ENCODE measurements at places on chromosomes 2 and 18.

DNA sequence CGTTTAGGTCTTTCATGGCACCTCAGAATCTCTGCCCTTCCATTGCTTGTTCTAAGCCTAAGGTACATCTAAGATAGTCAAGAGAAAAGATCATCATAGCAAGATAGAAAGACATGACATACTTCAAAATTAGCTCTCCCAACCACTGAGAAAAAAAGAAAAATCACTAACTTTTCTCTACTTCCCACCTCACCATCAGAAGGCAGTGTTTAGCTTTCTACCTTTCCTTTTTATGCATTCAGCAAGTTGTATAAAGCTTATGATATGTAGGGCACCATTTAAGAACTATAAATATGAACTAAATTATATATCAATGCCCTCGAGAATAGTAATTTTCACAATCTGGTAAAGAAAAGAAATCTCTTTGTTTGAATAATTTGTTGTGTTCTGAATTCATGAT, 331.8 kb upstream of the VWC2L start:
- DNase-seq: no peak

- DNase-seq: no peak
Measured at GRCh38 chr18:10398571-10398970, 55.9 kb upstream of the APCDD1 start.

DNA sequence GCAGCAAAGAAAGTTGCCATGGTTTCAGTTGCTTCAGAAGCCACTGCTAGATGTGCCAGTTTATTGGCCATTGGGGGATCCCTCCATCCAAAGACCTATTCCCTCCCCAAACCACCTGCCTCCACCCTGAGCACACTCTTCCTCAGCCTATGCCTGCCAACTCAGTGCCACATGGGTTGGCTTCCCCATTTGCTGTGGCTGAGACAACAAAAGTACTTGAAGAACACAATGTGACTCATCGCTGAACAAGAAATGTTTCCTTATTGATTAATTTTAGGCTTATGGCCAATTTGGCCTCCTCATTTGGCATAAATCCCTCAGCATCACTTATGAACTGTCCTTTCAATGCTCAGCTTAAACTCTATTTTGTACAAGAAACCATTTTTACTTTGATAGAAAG, 215.9 kb downstream of the TMEM247 start:
- DNase-seq: no peak

- DNase-seq: no peak
Measured at GRCh38 chr18:22521026-22521707, 103.5 kb upstream of the CTAGE1 start.

GRCh38 chr2:24613154-24613814, 122.2 kb downstream of the NCOA1 start:
- DNase-seq: peak; percentile 5

- no peak for DNase-seq
Measured at GRCh38 chr2:49123600-49123999, 30.7 kb downstream of the FSHR start.

DNA sequence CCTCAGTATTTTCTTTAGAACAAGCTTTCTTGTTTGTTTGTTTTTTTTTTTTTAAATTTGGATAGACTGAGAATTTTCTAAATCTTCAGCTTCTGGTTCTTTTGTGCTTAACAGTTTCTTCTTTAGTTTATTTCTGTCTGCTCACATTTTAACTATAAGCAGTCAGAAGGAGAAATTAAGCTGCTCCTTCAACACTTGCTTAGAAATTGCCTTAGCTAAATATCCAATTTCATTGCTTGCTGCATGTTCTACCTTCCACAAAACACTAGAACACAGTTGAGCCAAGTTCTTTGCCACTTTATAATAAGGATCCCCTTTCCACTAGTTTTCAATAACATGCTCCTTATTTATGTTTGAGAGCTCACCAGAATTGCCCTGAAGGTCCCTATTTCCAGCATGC, 57.7 kb downstream of the NBEAL1 start:
- no peak for DNase-seq

DNA sequence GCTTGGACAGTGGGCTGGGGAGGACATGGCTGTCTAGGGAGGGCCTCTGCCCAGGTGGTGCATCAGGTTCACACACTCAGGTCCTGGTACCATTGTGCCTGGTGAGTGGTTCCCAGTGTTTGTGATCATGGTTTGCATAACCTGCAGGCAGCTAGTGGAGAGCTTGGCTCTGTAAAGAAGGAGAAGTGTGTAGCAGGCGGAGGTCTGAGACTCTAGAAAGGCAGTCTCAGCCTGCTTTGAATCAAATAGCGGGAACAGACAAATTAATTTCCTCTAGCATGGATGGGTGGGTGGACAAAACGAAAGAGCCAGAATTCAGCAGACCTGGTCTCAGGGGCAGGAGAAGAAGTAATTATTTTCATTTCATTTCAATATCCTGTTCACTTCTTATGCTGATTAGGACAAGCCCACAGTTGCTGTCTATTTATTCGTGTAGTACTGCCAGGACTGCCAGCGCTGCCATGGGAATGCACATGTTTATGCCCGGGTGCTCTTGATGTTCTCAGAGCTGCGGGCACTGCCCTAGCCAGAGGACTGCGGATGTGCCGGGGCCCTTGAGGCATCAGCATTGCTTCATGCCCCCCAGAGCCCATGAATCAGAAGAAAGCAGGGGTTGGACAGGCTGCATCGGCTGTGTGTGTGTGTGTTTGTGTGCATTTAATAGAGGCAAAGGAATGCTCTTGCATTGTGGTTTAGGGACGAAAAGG, 45.4 kb upstream of the DLX2 start:
- no peak for DNase-seq

DNA sequence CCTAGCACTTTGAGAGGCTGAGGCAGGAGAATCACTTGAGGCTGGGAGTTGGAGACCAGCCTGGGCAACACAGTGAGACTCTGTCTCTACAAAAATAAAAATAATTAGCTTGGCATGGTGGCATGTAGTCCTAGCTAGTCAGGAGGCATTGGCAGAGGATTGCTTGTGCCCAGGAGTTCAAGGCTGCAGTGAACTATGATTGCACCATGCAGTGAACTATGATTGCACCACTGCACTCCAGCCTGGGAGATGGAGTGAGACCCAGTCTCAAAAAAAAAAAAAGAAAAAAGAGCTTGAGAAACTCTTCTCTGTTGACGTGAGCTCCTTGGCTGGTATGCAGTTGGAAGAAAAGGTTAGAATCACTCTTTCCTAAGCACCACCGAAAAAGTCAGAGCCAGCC, 125.1 kb upstream of the TNP1 start:
- DNase-seq: no peak

- DNase-seq: no peak
Measured at GRCh38 chr2:152400607-152401214, 65.7 kb downstream of the FMNL2 start.

DNA sequence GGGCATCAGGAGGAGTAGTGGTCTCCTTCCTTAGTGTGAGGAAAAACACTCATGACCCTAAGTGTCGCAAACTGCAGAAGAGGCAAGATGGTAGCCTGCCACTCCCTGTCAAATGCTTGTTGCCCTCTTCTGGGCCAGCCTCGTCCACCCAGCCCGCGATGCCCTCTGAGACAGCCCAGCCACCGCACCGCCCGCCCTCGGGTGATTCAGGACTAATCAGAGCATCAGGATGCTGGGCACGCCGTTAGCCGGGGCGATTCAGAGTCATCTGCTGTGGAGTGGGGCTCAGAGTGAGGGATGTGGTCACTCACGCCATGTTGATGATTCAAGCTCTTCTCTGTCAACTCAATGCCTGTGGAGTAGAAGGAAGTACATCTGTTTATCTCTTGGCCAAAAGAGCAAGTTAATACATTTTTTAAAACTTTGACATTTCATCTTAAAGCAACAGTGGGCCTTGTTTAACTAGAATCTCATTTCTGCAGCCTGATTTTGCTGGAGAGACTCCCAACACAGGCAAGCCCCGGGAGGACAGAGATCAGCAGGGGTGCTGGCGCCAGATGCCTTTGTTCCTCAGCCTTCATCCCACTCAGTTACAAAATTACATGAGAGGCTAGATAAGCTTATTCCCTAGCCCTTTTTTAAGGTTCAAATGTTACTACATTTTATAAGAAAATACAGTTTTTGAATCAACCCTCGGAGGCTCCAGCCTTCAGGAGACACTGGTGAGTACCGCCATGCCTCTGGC, 79.0 kb downstream of the TMEM18 start:
- no peak for DNase-seq

- no peak for DNase-seq
Measured at GRCh38 chr2:186588940-186589611, 780 bp upstream of the ITGAV start.

- no peak for DNase-seq
Measured at GRCh38 chr2:125822746-125823145, 833.2 kb upstream of the GYPC start.

GRCh38 chr2:21740484-21740883, 616.7 kb downstream of the TDRD15 start:
- no peak for DNase-seq

GRCh38 chr2:136901732-136902131, 136.4 kb downstream of the THSD7B start:
- DNase-seq: no peak

GRCh38 chr2:208618220-208618619, 211.6 kb downstream of the PTH2R start:
- no peak for DNase-seq

- DNase-seq: no peak
Measured at GRCh38 chr2:195049372-195050031, 607.5 kb upstream of the SLC39A10 start.

GRCh38 chr18:27583466-27583865, 398.4 kb upstream of the CHST9 start:
- no peak for DNase-seq

DNA sequence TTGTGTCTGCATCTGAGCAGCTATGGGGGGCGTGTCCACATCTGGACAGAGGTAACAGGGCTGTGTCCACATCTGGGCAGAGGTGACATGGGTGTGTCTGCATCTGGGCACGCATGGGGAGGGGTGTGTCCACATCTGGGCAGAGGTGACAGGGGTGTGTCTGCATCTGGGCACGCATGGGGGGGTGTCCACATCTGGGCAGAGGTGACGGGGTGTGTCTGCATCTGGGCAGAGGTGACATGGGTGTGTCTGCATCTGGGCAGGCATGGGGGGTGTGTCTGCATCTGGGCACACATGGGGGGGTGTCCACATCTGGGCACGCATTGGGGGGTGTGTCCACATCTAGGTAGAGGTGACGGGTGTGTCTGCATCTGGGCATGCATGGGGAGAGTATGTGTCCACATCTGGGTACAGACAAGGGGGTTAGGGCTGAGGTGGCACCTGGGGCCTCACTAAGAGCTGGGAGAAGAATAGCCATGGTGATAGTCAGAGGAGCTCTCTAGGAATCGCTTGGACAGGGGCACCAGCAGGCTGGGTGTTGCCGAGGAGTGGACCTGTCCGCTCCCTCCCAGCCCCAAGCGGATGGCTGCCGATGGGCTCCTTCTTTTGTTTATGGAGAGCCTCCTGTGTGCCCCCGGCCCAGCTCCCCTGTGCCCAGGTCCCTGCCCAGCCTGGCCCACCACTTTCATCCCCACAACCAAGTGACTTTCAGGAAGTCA, 177.8 kb downstream of the EIPR1 start:
- no peak for DNase-seq

- no peak for DNase-seq
Measured at GRCh38 chr18:56652802-56653201, 1.6 kb downstream of the WDR7 start.

GRCh38 chr2:165902934-165903333, 50.6 kb downstream of the TTC21B start:
- DNase-seq: no peak

- no peak for DNase-seq
Measured at GRCh38 chr2:5691985-5692529, at the start of gene SOX11. Gene SOX11 (plus strand): TSS chr2:5692384. CDS start chr2:5692722, 338 bp downstream.

DNA sequence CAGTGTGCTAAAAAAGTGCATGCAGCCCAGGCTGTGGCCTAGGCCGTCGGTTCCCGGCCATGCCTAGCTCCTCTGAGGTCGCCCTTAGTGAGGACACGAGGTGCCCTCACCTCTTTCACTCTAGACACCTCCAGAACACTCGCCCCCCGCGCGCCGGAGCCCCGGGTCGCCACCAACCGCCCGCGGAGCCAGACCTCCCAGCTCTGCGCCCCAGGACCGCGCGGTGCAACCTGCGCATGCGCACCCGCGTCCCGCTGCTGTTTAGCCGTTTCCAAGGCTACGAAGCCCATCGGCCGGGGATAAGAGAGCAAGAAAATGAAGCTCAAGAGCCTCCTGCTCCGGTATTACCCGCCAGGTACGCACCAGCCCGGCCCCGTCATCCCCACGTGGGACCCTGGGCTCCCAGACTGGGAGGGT, at the start of gene DAW1:
Gene DAW1 (plus strand): TSS at position 257 of the 417 bp plus-strand sequence. CDS start 59 bp downstream, at position 316.
- peak; percentile 49 for DNase-seq

DNA sequence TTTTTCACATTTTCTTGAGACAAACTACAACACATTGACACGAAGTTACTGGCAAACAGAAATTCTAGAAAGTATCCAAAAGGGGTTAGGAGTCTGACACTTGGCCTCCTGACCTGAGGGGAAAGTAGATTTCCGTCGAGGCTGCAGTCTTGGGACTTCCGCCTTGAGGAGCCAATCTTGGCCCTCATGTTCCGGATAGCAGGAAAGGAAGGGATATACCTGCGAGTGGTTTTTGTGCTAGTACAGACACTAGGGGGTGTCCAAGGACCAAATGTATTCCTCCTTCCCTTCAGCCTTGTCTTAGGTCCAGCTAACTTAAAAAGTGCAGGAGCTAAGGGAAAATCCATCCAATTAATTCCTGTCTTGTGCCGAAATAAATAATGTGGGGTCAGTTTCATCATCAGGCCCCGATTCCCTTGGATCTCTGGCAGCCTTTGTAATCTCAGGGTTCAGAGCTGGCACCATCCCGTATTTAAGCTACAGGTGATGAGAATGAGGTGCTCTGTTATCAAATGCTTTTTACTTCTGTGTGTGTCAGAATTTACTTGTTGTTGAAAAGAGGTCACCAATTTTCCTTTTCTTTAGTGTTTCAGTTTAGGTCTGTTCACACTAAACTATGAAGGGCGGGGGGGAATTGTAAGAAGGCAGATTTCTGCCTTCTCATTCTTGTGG, 330.2 kb upstream of the FANCL start:
- peak; percentile 16 for DNase-seq

DNA sequence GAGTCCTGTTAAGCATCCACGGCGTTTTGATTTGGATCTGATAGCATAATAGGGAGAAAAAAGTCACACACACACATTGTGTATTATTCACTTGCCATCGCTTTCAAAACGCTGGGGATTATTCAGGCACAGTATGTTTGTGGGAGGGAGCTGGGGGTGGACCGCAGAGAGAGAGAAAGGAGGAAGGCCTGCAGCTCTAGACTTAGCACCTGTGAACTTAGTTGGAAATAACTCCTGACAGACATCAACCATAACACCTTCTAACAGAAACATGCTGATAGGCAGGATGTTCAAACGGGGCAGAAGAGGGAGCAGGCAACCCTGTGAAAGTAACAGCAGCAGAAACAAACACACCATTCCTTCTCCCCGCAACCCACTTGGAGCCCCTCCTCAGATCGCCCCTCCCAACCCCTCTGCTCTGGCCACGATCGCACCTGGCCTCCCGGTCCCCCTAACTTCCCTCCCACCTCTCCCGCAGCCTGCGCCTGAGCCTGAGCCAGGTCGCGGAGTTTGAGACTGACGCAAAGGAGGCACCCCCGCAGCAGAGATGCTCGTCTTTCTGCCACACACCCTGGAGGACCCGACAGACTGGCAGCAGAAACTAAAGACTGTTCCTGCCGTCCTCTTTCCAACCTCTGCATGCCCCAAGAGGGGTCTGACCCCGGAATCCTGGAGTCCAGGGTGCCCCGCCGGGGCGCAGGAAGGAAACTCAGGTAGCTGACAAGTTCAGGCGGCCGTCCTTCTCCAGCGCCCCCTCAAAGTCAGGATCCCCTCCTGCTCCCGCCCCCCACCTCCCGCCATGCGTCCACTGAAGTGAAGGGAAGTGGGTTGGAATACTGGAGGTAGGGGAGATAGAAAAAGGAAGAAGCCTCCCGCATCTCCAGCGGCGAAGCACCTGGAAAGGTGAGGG, 738 bp downstream of the CHST9 start:
- DNase-seq: no peak

GRCh38 chr2:144583741-144584453, 64.0 kb upstream of the ZEB2 start:
- DNase-seq: no peak

Measured in GM12891 (cell line).